ENCODE measurements at places on chromosomes 3 and 15.

GRCh38 chr3:159953325-159954085 lies 35.1 kb upstream of the IL12A start:
- DNase-seq = no peak
- no peaks in the 10 kb centered on the region for H3K27me3 ChIP-seq
- no peaks in the 10 kb centered on the region for H3K36me3 ChIP-seq
- H3K27ac ChIP-seq = no peak overlapping the region
- no peak overlapping the region for H3K4me3 ChIP-seq
- H3K4me1 ChIP-seq = no peaks in the 10 kb centered on the region

GRCh38 chr15:51731549-51732267 lies 5.7 kb downstream of the LYSMD2 start:
- peak overlapping the region; percentile 55 for H3K4me3 ChIP-seq
- H3K27me3 ChIP-seq = no peaks in the 10 kb centered on the region
- H3K36me3 ChIP-seq = no peaks in the 10 kb centered on the region
- peak overlapping the region; percentile 83 for H3K27ac ChIP-seq
- peaks cover 70% of the 10 kb centered on the region for H3K4me1 ChIP-seq
- no peak for DNase-seq

- H3K4me3 ChIP-seq = no peak overlapping the region
- no peaks in the 10 kb centered on the region for H3K27me3 ChIP-seq
- no peak for DNase-seq
- H3K27ac ChIP-seq = no peak overlapping the region
- no peaks in the 10 kb centered on the region for H3K36me3 ChIP-seq
- no peaks in the 10 kb centered on the region for H3K4me1 ChIP-seq
These were observed 154.1 kb downstream of the WNT5A start for GRCh38 chr3:55333046-55333445.

- H3K36me3 ChIP-seq = no peaks in the 10 kb centered on the region
- no peaks in the 10 kb centered on the region for H3K4me1 ChIP-seq
- H3K4me3 ChIP-seq = no peak overlapping the region
- H3K27me3 ChIP-seq = no peaks in the 10 kb centered on the region
These were observed 451.7 kb upstream of the SGO1 start for GRCh38 chr3:20637729-20638128.

- no peak for DNase-seq
- no peaks in the 10 kb centered on the region for H3K36me3 ChIP-seq
- no peak overlapping the region for H3K27ac ChIP-seq
- no peak overlapping the region for H3K4me3 ChIP-seq
- H3K27me3 ChIP-seq = no peaks in the 10 kb centered on the region
These were observed 42.8 kb upstream of the RNU6-1 start for GRCh38 chr15:67882487-67883233.

DNA sequence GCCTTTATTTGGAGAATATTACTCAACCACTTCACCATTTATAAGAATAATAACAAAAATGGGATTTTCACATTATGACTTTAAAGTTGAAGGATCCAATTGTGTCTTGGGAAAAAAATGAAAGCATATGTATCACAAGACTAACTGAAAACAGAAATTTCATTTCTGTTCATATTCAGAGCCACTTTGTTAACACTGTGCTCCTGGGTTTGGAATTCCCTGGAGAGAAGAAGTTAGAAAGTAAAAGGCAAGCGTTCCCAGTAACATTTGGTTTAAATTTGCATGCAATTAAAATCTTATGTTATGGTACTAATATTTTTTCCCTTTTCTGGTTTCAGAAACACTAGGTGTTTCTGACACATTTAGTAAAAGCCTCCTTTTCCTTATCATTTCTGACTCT lies 230.8 kb downstream of the RBMS3 start:
- H3K4me3 ChIP-seq = no peak overlapping the region
- DNase-seq = no peak
- H3K4me1 ChIP-seq = peaks cover 47% of the 10 kb centered on the region
- H3K27me3 ChIP-seq = no peaks in the 10 kb centered on the region

DNA sequence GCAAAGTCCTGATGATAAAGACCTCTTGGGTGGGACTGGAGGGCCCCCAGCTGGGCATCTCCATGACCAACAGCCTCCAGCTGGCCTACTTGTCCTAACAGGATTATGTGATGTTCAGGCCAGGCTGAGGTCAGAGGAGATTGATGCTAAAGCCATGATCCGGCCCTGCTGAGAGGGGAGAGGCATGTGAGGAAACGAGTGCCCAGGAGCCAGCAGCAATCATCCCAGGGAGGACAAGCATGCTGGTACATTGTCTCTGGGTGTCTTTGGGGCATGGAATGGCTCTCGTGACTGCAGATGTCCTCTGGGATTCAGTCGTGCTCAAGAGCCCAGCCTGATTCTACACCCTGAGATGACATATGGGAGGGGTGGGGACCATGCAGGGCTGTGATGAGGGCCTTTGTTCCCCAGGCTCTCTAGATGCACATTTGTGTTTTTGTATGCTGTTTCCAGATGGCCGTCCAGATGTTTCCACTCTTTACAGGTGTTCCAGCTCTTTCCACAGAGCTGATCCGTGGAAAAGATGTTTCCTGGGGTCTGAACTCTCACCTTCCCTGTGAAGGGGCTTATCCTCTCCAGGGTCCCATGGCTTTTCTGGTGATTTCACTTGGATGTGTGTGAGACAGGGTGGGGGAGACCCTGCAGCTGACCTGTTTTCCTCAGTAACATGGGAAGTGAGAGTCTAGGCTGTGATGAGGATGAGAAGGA lies 20.2 kb downstream of the SLC24A1 start:
- H3K27me3 ChIP-seq = no peaks in the 10 kb centered on the region
- peaks cover 4% of the 10 kb centered on the region for H3K4me1 ChIP-seq
- no peak for DNase-seq
- no peak overlapping the region for H3K27ac ChIP-seq

DNA sequence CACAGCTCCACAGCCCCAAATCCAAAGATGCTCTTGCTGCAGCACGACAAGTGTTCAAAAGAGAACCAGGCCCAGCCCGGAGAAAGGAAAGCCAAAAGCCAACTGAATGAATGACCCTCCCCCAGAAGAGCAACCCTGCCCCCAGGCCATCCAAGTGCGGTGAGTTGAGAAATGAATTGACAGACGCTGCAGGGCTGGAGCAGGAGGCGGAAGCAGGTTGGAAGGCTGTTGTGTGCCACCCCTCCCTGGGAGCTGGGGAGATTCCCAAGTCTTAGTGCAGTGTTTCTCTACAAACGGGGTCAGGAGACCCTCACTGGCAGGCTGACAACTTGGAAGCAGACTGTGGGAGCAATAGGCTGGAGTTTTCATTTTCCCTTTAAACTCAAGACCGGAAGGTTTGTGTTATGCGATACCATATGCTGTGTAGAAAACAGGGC lies 3.5 kb upstream of the SPTBN5 start:
- no peaks in the 10 kb centered on the region for H3K27me3 ChIP-seq
- peaks cover 8% of the 10 kb centered on the region for H3K4me1 ChIP-seq
- no peaks in the 10 kb centered on the region for H3K36me3 ChIP-seq
- no peak overlapping the region for H3K27ac ChIP-seq
- no peak for DNase-seq

DNA sequence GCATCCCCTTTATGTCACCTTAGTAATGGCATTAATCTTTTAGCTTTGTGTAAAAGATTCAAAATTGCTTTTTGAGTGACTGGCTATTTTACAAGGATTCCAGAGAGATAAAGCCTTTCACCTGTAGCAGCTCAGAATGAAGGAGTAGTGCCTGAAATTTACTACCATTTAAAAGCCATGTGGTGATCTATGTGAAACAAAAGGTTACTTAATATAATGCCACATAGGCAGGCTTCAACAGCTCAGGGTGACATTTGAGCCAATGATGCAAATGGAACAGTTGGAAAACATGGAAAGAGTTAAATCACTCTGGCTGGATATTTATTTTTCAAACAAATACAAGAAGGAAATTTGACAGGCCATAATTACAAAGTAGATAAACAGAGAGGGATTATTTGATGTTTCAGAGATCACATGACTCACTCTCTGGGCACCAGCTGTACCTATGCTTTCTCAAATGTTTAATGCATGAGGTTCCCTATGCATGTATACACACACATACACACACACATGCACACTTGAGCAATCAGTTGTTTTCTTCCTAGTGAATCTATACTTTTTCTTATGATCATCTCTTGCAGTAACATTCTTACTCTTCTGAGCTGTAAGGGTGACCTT lies 171.5 kb downstream of the ZMAT3 start:
- no peak overlapping the region for H3K4me3 ChIP-seq
- no peak for DNase-seq
- H3K27ac ChIP-seq = no peak overlapping the region
- no peaks in the 10 kb centered on the region for H3K4me1 ChIP-seq

Measured in psoas muscle (tissue), 8 donors.